ENCODE measurements at places on chromosomes 2 and 18.

GRCh38 chr2:20138696-20139095 lies 86.2 kb downstream of the SDC1 start:
- DNase-seq: no peak

DNA sequence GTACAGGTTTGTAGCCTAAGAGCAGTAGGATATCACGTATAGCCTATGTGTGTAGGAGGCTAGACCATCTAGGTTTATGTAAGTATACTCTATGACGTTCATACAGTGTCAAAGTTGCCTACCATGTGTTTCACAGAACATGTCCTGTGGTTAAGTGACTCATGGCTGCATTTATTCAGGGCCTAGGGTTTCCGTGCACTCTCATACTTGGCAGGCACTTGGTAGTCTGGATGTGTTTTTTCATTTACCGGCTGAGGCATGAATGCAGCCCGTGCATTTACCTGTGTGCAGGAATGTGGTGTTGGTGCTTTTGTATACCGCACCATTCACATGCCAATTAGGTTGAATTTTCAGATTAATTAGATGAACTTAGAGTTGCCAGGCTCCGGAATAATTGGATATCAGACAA lies 43.4 kb downstream of the MYL12B start:
- no peak for DNase-seq

- no peak for DNase-seq
Measured at GRCh38 chr2:221392228-221392881, 179.7 kb downstream of the EPHA4 start.

DNA sequence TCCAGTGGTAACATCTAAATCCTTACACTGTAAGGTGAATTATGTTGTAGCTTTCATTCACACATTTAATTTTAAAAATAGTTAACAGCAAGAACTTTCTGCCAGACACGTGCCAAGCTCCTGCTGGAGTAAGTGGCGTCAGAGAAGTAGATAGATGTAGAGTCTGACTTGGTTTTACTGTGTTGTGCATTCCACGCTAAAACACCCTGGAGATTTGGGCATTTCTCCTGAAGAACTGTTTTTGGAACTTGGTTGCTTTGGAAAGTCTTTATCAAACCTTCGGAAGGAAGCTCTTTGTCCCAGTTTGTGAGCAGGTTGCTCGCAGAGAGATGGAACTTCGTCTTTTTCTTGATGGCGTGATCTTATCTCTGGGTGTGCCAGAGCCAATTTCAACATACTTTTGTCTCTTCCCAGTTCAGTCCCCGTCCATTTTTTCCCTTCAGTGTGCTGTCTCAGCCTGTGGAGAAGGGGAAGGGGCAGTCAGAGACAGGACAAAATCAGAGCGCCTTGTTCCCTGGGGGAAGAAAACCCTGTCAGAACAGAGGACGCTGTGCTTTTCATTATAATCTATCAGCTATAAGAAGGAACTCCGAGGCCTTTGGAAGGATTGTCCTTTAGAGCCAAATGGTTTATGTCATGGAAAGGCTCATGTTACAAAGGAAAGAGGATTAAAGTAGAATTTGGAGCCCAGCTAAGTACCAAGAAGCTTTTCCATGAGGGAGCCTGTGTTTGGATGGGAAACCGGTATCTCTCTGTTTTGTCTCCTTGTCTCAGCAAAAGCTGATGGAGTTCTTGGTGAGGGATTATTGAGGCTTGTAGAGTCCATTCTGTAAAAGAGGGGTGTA lies 18.9 kb downstream of the GRHL1 start:
- DNase-seq: no peak

DNA sequence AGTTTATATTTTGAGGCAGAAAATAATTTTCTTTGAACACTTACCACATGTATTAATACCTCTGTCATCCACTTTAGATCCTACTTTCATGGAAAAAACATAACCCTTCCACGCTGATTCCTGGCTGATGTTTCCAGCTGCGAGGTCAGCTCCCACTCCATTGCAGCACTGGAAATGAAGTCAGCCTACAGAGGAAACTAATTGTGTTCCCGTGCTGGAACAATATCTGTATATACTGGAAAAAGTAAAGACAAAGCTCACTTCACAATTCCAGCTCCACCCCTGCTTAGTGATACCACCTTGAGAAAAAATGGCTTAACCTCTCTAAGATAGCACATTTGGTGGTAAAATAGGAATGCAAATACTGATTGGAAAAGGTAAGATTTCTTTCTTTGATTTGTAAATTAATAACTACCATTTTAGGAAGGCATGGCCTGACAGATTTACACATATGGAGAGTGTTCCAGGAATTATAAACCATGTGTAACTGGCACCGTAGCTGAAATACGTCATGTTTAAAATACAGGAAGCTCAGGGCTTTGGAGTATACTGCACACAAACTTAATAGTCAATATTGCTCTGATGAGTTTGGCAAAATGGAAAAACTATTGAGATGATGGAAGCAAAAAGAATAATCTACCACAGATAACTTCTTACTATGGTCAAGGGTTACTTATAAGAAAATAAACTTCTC lies 90.0 kb downstream of the TRIB2 start:
- no peak for DNase-seq

DNA sequence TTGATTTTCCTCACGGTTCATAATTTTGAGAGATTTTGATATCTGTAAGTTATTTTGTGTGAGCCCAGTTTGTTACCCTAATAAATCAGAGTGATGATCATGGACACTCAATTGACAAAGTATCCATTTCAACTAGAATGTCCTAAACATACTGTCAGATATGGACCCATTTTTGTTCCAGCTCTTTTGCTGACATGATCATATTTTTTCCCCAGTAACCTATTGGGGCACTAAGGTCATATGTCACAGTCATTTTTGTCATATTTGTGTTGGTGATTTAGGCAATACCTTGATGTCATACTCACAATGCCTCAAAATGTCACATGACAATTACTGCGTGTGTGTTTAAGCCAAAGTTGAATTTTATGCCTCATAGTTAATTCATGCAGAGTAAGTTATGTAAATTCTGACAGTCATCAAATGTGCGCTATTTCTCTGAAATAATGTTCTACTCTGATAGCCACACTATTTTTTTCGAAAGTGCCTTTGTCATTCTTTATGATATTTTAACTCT lies 218.7 kb downstream of the ARHGAP15 start:
- DNase-seq: no peak

- DNase-seq: no peak
Measured at GRCh38 chr2:223260681-223261080, 208.7 kb downstream of the KCNE4 start.

GRCh38 chr2:31266804-31267203 lies 32.9 kb downstream of the EHD3 start:
- no peak for DNase-seq

DNA sequence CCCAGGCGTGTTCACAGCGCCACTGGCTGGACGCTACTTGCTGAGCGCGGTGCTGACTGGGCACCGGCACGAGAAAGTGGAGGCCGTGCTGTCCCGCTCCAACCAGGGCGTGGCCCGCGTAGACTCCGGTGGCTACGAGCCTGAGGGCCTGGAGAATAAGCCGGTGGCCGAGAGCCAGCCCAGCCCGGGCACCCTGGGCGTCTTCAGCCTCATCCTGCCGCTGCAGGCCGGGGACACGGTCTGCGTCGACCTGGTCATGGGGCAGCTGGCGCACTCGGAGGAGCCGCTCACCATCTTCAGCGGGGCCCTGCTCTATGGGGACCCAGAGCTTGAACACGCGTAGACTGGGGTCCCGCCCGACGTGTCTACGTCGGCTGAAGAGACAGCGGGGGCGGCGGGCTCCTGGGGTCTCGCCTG lies 891 bp upstream of the KHK start:
- no peak for DNase-seq

GRCh38 chr2:139353874-139354273 lies 573.7 kb upstream of the NXPH2 start:
- DNase-seq: no peak

DNA sequence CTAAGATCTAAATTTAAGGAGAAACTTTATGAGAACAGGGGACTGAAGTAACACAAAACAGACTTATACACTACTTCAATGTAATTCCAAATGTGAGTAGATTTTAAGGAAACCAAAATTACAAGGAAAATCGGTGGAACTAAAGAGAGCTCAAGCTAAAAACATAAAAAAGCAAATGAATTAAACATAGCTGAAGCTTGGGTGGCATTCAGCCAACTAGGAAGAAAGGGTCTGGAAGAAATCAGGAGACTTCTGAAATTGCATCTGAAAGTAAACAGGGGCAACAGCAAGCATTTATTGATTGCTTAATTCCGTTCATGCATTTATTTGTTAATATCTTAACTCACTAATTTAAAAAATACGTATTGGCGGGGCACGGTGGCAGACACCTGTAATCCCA lies 727.3 kb upstream of the PKDCC start:
- no peak for DNase-seq

GRCh38 chr2:28952836-28953211 lies 28.3 kb upstream of the TOGARAM2 start:
- DNase-seq: no peak

GRCh38 chr2:128777196-128778035 lies 458.7 kb upstream of the HS6ST1 start:
- DNase-seq: no peak

DNA sequence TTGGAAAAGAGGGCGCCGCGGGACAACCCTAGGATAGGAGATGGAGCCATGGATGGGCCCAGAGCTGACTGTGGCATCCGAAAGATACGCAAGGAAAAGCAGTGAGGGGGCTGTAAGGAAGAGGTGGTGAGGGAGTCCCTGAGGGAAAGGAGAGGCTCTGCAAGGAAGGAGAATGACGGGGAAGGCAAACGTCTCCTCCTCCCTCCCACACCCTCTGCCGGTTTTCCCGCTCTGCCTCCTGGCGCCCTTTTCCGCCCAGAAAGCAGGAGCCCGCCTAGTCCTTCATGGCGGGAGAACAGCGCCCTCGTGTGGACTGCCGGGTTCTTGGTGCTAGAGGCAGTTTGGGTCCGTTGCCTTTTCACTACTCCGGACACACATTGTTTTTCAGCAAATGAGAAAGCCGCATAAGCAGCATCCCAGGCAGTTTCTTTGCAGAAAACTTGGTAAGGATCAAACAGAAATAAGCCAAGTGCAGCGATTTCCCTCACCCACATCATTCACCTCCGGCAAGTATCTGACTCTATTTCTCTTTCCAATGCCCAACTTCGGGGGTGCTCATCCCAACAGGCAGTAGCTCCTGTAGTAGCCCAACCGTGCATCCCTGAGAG lies 200.4 kb downstream of the INO80D start:
- peak; percentile 38 for DNase-seq

DNA sequence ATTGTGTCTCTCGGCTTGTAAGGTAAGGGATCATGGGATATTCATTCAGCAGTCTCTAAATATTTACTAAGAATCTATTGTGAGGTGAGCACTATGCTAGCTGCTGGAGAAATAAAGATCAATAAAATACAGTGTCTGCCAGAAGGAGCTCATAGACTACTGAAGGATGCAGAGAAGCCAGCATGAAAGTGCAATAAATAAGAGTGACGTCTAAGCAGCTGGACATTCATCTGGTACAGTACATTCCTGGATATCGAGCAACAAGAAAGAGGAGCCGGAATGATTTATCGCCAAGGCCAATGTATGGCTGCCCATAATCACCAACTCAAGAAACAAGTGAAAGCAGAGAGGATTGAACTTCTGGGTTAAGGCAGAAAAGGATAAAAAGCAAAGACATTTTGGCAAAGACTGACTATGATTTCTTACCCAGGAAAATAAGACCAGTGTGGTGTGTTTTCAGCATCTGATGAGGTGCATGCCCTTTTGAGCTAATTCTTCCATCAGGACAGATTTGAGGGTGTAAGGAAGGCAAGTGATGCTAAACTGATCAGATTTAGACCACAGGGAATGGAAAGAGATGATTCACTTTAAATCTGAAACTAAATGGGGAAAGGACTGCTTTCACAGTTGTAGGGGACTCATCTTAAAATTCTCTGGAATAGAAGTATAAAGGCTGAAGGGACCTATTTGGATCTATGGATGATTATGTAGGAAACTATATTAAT lies 18.7 kb upstream of the LMAN1 start:
- DNase-seq: no peak

GRCh38 chr2:19358242-19359020 lies at the start of gene OSR1:
Gene OSR1, minus strand, starts transcription at chr2:19358623. Its CDS starts 4,818 bp downstream, at chr2:19353805.
- no peak for DNase-seq

GRCh38 chr2:115910270-115910669 lies 1467.8 kb downstream of the DPP10 start:
- no peak for DNase-seq

GRCh38 chr18:75360215-75360614 lies 67.3 kb downstream of the SMIM21 start:
- no peak for DNase-seq

DNA sequence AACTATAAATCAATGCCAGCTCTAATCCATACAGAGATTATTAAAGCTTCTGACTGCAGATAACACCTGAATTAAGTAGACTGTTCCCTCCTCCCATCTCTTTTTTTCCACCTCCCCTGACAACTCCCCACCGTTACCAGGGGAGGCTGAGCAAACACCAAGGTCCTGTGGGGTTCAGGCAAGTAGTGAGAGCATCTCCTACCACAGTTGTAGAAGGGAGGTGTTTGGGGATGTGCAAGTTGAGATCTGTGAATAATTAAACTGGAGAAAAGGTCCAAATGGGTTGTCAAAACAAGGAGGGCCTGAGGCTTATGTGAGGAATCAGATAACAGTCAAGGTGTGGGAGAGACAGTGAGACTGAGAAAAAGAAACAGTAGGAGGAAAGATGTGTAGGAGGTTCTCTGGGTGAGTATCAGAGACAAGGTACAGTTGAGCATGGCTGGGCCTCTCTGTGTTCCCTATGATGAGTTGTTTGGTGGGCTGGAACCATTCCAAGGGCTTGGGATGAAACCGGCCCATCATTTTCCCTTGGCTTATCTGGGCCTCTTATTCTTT lies 194.6 kb downstream of the CYRIA start:
- DNase-seq: no peak

GRCh38 chr2:26723991-26724750 lies 31.6 kb downstream of the KCNK3 start:
- no peak for DNase-seq

DNA sequence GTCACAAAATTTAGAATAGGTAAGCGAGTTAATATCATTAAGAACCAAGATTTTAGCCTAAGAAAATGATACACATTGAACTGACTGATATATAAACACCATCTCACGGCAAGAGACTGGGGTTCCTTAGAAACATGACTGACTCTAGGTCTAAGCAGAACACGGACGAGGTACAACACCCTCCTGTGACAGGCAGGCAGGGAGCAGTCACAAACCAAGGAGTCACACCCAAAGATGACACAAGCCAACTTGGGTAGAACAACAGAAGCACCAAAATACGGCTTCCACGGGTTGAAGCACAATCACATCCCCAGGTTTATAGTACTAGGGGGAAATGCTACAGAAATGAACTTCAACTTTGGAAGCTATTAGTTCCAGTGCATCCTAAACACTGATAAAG lies 24.3 kb downstream of the HDLBP start:
- DNase-seq: no peak

DNA sequence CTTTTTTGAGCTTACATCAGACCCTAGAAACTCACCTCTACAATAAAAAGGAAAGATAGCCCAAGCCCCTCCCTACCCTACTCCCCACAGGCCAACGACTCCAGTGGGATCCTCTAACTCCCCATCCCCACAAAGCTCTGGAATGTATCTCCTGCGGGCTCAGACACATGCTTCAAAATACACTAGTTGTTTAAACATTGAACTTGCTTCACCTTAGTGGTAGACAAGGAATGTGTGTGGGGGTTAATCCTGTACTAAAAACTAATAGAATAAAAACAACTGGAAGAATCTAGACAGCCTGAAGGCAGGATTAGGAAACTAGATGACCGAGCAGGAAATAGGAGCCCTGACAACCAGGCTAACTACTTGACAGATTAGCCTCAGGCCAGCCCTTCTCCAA lies 211.5 kb downstream of the SUCLG1 start:
- DNase-seq: peak; percentile 18

- DNase-seq: no peak
Measured at GRCh38 chr2:171707752-171708151, 20.5 kb downstream of the DYNC1I2 start.

- no peak for DNase-seq
Measured at GRCh38 chr18:7370802-7371201, 139.9 kb downstream of the LRRC30 start.
